Lung (tissue), 17 donors: ENCODE measurements at places on chromosomes 12 and 14.

- DNase-seq, result peak; percentile 4
Measured at GRCh38 chr14:64878837-64879634, 671 bp downstream of the SPTB start.

DNA sequence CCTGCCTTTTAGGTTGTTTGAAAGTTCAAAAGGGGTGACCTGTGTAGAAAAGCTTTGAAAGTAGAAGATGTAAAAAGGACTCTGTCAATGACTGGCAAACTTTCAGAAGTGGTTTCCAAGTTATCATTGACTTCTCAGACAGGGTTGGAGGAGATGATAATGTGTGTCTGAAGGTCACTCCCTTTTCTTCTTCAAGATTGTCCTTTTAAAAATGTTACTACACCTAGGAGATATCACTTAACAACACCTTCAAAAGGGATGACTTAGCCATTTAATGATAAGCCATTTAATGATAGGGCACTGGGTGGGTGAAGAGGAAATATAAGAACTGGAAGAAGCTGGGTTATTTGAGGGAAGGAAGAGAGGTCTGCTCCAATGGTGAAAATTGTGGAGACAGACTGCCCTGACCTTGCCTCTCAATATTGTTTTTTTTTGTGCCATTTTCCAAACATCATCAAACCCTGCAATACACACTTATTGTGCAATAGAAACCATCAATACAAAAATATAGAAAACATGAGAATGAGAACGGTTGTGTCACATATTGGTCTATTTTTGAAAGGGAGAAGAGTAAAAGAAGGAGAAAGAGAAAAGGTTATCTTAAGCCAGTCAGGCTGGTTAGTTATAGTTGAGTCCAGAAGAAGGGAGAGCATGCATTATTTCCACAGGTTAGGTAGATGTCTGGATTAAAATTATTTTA, 38.8 kb downstream of the BEST3 start:
- no peak for DNase-seq

DNA sequence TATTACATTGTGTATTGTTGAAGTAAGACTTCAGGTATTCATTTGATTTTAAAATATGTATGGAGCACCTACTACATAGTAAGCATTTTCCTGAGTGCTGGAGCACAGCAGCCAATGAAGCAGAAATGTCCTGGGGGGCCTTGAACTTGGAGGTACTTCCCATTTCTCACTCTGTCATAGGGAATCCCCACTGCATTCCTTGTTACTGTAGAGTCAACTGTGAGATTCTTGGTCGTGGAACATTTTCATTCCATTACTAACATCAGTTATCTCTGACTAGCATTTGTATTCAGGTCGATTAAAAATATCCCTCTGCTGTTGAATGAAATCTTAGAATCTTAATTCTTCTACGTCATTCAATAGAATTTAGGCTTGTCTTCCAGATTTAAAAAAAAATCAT, 66.7 kb downstream of the PDE3A start:
- no peak for DNase-seq

- no peak for DNase-seq
Measured at GRCh38 chr14:95434121-95434520, 82.3 kb downstream of the SYNE3 start.

DNA sequence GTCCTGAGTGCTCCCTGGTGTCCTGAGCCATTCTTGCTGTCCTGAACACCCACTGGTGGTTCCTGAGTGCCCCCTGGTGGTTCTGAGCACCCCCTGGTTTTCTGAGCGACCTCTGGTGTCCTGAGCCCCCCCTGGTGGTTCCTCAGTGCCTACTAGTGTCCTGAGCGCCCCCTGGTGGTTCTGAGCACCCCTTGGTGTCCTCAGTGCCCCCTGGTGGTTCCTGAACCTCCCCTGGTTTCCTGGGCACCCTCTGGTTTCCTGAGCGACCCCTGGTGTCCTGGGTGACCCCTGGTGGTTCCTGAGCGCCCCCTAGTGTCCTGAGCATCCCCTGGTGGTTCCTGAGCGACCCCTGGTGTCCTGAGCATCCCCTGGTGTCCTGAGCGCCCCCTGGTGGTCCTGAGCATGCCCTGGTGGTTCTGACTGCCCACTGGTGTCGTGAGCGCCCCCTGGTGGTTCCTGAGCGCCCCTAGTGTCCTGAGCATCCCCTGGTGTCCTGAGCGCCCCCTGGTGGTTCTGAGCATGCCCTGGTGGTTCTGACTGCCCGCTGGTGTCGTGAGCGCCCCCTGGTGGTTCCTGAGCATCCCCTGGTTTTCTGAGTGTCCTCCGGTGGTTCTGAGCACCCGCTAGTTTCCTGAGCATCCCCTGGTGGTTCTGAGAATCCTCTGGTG, 473.1 kb downstream of the TMEM121 start:
- no peak for DNase-seq

DNA sequence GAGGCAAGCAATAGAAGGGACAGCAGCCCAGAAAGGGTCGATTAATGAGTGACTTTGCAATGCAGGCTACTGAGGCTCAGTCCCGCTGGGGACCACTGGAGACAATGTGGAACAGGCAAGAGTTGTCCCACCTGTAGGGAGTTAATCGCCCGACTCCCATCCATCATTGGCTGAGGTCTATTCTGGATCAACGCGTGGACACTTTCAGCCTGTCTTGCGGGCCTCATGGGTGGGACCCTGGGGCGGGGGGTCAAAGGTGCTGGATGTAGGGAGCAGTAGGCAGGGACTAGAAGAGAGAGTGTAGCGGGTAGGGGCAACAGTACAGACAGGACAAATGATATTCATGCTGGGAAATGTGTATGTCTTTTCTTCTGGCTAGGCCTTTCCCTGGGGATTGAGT, 6.1 kb downstream of the IFI27L2 start:
- DNase-seq, result no peak

DNA sequence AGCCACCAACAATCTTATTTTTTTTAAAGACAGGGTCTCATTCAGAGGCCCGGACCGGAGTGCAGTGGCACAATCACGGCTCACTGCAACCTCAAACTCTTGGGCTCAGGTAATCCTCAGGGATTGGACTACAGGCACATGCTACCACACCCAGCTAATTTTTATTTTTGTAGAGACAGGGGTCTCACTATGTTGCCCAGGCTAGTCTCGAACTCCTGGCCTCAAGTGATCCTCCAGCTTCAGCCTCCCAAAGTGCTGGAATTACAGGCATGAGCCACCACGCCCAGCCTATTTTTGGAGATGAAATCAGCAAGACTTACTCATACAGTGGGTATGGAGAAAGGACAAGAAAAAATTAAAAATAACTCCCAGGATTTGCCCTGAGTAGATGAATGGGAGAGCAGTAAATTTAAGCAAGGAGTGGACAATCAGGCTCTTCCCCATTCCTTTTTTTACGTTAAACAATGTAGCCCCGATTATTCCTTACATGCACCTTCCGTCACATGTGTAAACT, 13.2 kb downstream of the FMNL3 start:
- DNase-seq, result no peak

DNA sequence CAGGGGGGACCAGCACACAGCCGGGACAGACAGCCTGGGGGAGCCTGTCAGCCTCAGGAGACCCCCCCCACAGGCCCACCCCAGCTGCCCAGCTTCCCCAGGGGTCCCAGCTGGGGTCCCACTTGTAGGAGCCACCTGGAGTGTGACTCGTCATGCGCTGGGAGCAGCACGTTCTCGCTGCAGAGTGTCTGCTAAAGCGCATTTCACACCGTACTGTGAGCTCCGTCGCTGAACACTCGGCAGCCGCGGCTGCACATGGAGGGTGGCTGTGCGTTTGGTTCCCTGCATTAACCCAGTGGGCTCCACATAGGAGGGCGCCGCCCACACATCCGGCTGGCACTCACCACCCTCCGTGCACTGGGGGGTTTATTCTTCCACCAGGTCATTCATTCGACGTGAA, 56.7 kb downstream of the FBRSL1 start:
- no peak for DNase-seq

GRCh38 chr14:29446971-29447370, 480.7 kb downstream of the PRKD1 start:
- DNase-seq, result no peak

- peak; percentile 46 for DNase-seq
Measured at GRCh38 chr12:67069451-67070306, 199.5 kb upstream of the CAND1 start.

GRCh38 chr14:101599234-101599885, 38.1 kb downstream of the DIO3 start:
- no peak for DNase-seq

DNA sequence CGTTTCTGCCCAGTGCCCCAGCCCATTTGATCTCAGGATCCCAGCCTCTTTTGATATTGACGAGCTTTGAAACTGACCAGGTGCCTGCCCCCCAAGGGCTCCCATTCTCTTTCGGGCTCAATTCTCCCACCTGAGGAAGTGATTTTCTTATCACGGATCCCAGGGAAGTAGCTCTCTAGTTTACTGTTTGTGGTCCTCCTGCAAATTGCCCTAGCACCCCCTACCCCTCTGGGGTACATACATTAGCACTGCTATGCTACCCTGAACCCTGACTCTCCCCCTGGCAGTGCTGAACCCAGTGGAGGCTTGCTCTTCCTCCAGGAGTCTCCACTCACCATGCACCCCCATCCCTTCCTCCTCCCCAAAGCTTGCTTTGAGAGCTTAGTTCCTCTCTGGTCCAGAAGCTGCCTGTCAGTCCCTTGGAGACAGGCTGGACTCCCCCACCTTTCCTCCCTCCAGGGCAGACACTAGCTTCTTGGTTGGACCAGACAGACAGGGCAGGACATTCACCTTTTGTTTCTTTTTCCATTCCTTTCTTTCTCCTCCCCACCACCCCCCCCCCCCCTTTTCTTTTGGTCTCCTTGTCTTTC, 4.4 kb upstream of the TBX3 start:
- peak; percentile 33 for DNase-seq

GRCh38 chr12:77686760-77687159, 143.9 kb upstream of the NAV3 start:
- DNase-seq, result peak; percentile 66

DNA sequence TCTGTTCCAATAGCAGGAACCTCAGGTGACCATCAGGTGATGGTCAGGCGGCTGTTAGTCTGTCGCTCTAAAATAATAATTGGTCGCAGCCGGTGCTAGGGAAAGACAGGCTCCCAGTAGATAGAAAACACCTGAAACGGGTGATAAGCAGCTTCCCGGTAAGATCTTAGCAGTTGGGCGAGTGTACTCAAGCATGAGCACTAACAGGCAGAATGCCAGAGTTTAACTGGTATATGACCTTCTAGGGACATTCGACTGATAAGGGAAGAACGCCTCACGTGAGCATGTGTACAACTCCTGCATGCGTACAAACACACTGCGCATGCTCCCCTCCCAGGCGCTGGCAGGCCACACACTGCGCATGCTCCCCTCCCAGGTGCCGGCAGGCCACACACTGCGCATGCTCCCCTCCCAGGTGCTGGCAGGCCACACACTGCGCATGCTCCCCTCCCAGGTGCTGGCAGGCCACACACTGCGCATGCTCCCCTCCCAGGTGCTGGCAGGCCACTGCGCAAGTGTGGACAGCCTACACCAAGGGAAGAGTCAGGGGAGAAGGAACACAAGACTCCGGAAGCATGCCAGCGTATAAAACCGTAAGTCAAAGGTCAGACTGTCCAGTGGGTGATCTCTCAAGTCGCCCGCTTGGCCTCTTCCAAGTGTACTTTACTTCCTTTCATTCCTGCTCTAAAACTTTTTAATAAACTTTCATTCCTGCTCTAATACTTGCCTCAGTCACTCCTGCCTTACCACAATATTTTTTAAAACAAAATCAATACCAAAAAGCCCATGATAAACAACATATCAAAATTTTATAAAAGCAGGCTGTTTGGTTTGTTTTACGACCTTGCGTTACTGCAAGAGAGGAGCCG, 24.5 kb downstream of the GPRC5D start:
- DNase-seq, result peak; percentile 72

DNA sequence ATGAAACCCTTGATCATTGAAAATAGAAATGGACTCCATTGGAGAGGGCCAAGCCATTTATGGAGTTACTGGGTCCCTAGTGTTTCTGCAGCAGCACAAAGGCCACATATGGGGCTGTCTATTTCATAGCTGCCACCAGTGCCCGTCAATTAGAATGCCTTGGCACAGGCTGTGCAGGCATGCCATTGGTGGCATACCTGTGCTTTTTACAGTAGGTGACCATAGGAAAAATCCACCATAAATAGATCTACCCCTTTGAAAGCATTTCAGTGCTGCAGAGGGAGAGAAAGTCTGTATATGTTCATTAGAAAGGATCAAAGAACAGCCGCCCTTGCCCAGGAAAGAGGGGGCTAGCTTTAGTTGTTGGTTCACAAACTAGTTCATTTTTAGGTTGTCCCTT, 13.1 kb downstream of the MYBPC1 start:
- DNase-seq, result no peak

GRCh38 chr12:3473844-3474243, 17.2 kb upstream of the PRMT8 start:
- no peak for DNase-seq

DNA sequence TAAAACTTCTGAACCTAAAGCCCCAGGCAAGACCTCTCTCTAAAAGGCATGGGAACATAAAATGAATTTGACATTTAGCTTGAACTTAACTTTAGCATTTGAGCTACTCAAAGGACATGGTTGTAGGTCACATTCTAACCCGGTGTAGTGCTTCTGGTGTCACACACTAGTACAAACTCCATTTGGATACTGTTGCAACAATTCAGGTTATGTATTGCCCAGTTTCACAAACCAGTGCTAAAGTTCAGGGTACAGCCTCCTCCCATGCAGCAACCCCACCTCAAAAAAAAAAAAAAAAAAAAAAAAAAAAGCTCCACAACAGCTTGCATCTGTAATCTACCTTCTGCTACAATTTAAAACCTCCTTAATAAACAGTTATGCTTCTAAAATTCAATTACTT, 7.8 kb downstream of the PPTC7 start:
- no peak for DNase-seq

DNA sequence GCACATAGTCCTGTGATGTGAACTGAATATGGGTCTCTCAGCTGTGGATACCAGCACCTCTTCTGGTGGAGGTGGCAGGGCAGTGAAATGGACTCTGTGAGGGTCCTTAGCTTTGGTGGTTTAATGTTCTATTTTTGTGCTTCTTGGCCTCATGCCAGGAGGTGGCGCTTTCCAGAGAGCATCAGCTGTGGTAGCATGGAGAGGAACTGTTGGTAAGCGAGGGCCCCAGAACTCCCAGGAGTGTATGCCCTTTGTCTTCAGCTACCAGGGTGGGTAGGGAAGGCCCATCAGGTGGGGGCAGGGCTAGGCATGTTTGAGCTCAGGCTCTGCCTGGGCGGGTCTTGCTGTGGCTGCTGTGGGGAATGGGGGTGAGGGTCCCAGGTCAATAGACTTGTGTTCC, 241.7 kb downstream of the AEBP2 start:
- no peak for DNase-seq

GRCh38 chr12:60255044-60255443, 659.2 kb downstream of the SLC16A7 start:
- no peak for DNase-seq

DNA sequence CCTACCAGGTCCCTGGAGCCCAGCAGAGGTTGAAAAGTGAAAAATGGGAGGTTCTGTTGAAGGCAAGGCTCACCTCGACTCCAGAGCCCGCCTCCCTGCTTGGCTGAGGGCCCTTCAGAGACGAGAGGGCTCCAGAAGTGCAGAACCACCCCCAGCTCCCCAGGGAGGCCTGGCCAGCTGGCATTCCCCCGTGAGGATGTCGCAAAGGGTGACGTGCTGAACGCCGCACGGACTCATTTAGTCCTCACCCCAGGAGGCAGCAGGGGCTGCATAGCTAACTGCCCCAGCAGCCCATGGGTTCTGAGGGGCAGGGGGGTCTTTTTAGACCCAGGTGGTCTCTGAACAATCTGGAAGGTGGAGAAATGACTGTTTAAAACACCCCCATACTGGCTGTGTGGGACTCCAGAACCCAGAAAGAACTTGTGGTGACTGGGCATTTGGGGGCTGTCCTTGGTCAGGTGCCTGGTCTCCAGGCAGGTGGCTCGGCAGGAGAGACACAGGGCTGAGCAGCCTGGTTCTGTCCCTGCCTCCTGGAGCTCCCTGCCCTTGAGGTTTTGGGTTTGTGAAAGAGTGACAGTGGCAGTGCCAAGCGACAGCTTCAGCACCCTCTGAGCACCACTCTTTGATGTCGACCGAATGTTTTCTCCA, 32.0 kb downstream of the ANAPC7 start:
- peak; percentile 69 for DNase-seq
